ENCODE measurements at places on chromosomes 2 and 18.

- no peak for DNase-seq
Observed at GRCh38 chr2:86022661-86023365, 82.9 kb downstream of the POLR1A start.

- no peak for DNase-seq
Observed at GRCh38 chr2:58045580-58046334, 849 bp upstream of the VRK2 start.

DNA sequence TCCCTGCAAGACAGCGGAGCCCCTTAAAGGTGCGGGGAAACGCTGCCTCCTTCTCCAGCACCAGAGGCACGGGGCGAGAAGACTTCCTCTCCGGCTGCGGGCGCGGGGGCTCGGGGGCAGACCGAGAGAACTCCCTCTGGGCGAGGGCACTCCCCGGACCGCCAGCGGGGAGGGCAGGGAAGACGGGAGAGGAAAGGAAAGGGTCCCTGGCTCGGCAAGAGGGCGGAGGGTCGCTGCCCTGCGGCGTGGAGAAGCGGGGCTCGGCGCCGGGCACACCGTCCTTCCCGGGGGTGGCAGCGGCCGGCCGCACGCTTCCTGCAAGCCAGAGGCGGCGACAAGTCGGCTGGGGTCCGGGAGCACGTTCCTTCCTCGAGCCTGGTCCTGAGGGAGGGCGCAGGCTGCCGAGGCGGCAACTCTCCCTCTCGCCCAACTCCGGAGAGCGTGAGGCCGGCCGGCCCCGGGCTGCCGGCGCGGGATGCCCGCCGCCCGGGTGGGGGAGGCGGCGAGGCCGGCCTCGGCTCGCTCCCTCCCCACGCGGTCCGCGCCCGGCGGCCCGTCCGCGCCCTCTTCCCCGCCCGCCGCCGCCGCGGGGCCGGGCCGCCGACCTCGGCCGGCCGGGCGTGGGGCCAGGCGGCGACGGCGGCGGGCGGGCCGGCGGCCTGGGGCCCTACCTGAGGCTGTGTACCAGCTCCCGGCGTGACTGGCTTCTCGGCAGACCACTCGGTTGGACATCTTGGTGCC lies 1.1 kb downstream of the MEMO1 start:
- peak; percentile 47 for DNase-seq

DNA sequence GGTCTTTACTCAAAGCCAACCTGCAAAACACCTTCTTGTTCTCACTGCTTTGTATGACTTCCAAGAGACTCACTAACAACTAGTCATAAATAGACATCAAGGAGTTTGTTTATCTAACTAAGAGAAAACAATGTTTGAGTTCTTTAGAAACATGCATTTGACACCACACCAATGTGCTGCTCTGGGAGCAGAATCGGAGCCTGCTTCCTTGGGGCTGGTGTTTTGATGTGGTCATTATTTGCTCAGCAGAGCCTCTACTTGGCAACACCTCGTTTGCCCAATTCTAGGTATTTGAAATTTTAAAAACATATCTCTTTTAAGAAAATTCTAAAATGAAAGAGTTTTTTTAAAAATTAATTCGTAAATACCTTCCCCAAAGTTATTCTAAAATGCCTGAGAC lies 167.5 kb downstream of the BCL2 start:
- DNase-seq, result no peak

DNA sequence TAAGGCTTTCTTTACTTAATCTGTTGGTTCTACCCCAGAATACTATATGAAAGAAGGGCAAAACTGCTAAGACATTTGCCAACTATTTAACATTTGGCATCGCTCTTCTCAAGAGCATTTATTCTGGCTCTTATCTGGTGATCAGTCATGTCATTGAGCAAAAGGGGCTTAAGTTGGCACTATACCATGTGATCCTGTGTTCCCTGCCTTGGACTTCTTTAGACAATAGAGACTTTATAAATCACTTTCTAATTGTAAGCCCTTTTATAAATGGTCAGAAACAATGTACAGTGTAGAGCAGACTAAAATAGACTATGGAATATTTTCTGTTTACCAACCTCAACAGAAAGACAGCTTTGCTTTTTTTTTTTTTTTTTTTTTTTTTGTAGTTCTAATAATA lies 52.1 kb downstream of the GTF3C3 start:
- no peak for DNase-seq

DNA sequence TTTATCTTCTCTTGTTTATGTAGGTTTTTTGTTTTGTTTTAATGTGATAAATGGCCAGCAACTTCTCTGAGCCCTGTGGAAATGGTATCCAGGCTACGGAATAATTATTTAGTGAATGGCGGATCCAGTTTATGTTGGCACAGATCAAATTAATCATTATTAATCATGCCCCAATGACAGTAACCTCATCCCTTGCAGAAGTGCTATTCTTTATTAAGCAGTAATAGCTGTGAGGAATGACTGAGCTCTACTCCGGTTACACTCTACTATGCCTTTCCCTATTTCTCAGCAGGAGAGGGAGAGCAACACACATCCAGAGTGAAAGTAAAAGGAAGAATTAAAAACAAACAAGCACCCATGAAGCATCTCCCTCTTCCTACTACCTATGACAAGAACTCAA lies 84.8 kb downstream of the SETBP1 start:
- no peak for DNase-seq

DNA sequence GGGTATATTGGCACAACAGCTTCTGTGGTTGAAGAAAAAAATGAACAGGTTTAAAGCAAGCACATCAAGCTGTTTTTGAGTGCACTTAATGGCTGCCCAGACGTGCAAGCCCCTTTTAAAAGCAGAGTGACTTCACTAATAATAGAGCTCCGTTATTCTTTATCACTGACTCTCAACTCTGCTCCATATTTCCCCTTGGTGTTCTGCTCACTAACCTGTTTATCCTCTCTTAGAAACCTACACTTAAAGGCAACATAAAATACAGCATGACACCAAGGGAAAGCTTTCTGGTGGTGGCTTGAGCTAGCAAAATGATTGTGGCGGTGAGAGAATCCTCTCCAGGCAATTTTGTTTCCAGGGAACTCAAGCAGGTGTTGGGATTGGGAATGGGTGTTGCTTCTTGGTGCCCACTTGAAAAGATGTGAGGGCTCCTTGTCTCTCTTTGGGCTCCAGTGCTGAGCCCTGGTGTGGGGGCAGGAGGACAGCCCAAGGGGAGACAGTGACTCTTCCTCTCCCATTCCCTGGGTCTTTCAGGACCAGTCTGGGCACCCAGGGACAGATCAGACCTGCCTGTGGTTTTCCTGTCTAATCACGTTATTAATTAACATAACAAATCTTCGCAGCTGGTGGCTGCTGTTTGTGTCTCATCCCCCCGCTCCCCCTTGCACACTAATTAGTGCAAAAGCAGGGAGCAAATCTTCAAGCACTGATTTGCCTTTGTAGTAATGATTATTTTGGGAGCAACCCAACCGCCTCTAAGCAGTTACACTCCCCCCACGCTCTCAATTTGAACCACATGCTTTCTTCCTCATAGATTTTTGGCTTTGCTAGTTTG lies 289.4 kb upstream of the CXCR4 start:
- no peak for DNase-seq

GRCh38 chr2:113201496-113202304 lies 27.9 kb downstream of the PSD4 start:
- no peak for DNase-seq

DNA sequence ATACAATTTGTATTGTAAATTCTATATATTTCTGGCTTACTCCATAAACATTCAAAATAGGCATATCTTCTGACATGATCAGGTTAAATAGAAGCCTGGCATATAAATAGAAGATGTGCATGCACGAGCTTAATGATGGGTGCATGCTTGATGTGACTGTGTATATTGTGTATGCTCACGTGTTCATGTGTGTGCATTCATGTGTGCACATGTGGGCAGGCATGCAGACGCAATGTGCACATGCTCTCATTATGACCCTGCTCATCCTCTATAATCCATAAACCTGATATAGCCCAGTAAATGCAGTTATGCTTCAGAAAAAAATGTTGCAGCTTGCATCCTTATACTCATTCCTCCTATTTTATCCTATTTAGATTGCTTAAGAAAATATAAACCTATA lies 29.2 kb downstream of the RAB27B start:
- no peak for DNase-seq

- DNase-seq, result no peak
Observed at GRCh38 chr2:211512806-211513205, 956.4 kb downstream of the CPS1 start.

DNA sequence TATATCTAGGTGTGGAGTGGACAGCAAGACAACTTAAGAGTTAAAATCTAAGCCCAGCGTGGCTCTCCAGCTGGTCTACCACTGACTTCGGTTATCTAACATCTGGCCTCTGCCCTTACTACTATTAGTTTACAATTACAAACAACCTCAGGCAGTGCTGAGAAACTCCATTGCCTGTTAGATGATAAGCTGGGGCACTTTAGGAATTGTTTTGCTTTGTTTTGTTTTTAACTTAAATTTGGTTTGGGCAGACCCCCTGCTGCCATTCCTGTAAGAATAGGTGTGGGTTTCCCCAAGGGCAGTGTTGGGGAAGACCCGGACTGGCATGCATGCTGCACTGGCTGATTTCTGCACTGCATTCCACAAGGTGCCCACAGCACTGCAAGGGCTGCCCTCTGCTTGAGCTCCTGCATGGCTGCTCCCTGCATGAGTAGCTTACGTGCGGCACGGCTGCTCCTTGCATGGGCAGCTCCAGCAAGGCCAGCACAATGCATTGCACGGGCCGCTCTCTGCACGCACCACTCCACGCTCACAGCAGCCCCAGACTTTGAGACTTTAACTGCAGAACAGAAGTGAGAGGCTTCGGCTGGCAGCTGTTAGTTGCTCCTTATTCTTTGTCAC lies 74.2 kb upstream of the SERTAD2 start:
- no peak for DNase-seq

GRCh38 chr18:61284039-61284438 lies 49.2 kb upstream of the CDH20 start:
- no peak for DNase-seq

DNA sequence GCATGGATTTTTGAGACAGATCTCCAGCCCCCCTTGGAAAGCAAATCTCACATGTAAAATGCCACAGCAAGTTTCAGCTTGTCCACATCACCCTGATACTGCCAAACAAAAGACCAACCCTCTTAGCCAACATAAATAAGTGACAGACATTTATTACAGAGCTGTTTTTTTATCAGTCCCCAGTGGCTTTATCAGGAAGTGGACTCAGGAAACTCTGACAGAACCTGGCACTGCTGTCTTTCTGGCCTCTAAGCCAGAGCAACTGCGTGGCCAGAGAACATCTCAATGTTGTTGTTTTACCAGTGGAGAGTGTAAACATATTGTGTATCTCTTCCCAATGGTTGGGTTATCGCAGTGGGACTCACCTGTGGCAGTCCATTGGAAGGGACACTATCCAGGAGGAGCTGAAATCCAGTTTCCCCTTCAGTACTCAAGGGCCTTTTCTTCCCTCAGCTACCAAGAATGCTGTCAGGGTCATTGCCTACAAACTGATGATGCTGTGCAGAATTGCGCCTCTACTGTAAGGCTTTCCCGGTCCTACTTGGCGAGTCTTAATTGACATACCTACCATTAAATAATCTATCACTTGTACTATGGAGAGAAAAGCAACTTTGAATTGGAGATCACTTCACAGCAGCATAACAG lies 22.0 kb downstream of the SLC14A1 start:
- DNase-seq, result no peak

- no peak for DNase-seq
Observed at GRCh38 chr2:31541853-31542252, 38.9 kb downstream of the SRD5A2 start.

- DNase-seq, result peak; percentile 51
Observed at GRCh38 chr2:159226059-159226461, 60.4 kb downstream of the WDSUB1 start.

GRCh38 chr2:142989273-142990204 lies 112.1 kb downstream of the KYNU start:
- peak; percentile 5 for DNase-seq

GRCh38 chr2:149004836-149005235 lies 33.7 kb upstream of the LYPD6B start:
- DNase-seq, result no peak

DNA sequence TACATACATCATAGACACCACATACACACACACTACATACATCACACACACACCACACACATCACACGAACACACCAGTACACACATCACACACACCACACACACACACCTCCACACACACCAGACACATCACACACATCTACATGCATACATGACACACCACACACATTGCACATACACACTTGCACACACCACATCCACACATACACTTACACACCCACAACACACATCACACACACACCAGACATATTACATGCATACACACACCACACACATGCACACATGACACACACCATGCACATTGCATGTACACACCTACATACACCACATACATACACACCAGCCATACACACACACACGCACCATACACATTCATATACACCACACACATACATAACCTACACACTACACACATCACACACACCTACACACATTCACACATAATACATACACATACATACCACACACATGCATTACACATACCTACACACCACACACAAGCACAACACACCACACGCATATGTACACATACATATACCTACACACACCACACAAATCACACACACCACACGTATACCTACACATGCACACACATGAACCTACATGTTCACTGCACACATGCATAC lies 156.5 kb downstream of the NDUFA10 start:
- DNase-seq, result no peak

DNA sequence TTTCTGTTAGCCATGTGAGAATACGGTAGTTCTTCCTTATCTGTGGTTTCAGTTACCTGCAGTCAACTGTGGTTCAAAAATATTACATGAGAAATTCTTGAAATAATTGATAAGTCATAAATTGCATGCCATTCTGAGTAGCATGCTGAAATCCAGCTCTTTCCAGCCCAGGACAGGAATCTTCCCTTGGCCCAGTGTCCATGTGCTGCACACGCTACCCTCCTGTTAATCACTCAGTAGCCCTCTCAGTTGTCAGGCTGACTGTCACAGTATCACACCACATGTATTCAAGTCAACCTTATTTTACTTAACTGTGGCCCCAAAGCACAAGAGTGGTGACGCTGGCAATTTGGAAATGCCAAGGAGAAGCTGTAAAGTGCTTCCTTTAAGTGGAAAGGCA lies 141.1 kb downstream of the TANC1 start:
- no peak for DNase-seq

- no peak for DNase-seq
Observed at GRCh38 chr2:61423714-61424113, 47.2 kb downstream of the USP34 start.

- peak; percentile 86 for DNase-seq
Observed at GRCh38 chr2:231601356-231602229, 8.9 kb downstream of the TEX44 start.

- no peak for DNase-seq
Observed at GRCh38 chr2:236661061-236661761, 91.6 kb downstream of the ACKR3 start.

DNA sequence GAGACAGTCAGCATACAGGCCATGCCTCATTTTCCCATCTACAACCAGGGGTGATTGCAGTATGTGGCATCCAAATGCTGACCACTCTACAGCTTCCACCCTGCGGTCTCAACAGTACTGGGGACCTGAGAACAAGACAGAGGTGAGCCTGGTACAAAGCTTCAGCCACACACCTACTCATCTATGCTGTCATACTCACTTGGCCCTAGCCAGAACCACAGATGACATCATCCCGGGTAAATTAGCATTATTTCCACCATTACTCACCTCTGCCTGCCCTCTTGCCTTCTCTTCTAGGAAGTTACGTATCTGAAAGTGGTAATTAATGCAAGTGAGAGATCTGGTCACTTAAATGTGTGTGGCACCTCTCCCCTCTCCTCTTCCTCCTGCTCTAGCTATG lies 208.2 kb upstream of the ARL4C start:
- DNase-seq, result no peak
